ENCODE measurements at places on chromosomes 2 and 18.

DNA sequence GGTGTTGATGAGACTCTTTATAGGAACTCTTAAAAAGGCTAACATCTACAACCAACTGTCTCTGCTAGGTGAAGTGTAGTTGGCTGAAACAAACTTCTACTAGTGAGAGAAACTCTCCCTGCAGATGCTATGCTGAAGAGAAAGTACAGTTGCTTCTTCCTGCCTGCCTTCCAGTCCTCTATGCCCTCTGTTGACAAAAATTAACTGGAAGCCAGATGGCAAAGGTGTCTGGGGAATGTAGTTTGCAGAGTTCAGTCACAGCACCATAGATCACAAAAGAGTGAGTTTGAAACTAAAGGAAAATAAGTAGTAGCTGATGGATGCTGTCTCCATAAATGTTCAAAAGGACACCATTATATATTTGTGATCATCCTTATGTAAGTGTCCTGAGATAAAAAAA, 958.8 kb upstream of the NRXN1 start:
- DNase-seq, result no peak

GRCh38 chr18:66560094-66560493, 43.8 kb downstream of the CDH19 start:
- DNase-seq, result no peak

- DNase-seq, result no peak
These were observed 24.8 kb upstream of the ZNF638 start for GRCh38 chr2:71306762-71307161.

- no peak for DNase-seq
These were observed 13.2 kb upstream of the FHOD3 start for GRCh38 chr18:36284268-36284667.

- no peak for DNase-seq
These were observed 54.1 kb downstream of the ETAA1 start for GRCh38 chr2:67451086-67451832.

- no peak for DNase-seq
These were observed 14.3 kb downstream of the KCNK3 start for GRCh38 chr2:26706616-26707473.

DNA sequence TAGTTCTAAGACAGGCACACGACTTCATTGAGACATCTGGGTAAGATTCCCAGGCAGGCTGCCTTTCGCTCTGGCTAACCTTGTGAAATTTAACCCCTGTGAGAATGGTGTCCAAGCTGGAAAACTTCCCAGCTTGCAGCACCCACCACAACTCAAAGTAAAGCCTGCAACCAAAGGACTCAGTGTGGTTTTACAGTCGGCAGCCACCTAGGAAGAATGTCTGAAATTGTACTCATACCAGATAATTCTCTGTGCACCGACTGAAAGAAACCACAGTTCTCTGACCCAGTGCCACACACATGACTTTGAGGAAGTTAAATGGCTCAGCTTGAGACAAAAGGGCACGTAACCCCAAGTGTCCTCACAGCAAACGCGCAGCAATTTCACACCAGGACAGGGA, 125.7 kb downstream of the RBMS1 start:
- DNase-seq, result no peak

DNA sequence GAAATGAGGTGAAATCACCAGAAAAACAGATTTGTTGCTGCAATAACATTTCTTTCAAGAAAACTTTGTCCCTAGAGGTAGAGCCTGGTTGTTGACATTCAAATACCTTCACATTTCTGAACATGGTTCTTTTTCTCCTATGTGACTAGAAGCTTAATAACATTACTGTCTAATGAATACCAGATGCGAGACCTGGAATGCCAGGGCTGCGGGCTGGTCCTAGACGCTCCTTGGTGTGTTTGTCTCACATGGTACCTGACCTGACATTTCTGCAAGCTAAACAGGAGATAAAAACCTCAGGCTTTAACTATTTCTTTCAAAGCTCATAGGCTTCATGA, 38.5 kb downstream of the ACKR3 start:
- DNase-seq, result no peak

GRCh38 chr2:223801736-223802135, 35.6 kb downstream of the AP1S3 start:
- DNase-seq, result no peak

- no peak for DNase-seq
These were observed 30.1 kb upstream of the CCL20 start for GRCh38 chr2:227783404-227784138.

DNA sequence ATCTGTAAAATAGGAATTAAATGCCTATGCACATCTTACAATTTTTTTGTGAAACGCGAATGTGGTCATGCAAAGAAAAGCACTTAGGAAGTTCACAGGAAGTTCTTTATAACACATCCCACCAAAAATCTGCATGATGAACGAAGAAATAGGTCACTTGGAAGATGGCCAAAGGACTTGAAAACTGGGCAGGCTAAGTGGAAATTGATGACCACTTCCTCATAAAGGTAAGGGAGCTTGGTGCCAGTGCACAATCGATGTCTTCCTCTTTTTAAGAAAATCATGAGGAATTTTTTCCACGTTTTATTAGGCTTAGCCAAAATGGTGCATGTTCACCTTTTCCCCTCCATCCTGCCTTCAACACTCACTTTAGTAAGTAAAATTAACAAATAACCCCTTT, 8.2 kb upstream of the NT5C1B start:
- DNase-seq, result no peak

DNA sequence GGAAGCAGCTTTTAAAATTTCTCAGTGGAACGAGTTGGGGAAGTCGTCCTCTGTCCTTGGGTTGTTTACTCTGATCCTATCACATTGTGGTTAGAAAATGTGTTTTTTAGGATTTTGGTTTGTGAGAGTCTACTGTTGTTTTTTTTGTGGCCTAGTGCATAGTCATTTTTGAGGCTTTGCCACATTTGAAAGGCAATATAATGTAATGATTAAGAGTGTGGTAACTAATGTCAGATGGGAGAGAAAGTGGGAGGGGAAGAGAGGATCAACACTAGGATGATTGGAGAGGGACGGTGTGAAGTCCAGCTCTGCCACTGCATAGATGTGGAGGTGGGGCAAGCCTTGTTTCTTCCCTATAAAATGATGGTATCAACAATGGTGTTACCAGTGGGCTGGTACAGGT, 8.5 kb downstream of the SP140L start:
- DNase-seq, result no peak

DNA sequence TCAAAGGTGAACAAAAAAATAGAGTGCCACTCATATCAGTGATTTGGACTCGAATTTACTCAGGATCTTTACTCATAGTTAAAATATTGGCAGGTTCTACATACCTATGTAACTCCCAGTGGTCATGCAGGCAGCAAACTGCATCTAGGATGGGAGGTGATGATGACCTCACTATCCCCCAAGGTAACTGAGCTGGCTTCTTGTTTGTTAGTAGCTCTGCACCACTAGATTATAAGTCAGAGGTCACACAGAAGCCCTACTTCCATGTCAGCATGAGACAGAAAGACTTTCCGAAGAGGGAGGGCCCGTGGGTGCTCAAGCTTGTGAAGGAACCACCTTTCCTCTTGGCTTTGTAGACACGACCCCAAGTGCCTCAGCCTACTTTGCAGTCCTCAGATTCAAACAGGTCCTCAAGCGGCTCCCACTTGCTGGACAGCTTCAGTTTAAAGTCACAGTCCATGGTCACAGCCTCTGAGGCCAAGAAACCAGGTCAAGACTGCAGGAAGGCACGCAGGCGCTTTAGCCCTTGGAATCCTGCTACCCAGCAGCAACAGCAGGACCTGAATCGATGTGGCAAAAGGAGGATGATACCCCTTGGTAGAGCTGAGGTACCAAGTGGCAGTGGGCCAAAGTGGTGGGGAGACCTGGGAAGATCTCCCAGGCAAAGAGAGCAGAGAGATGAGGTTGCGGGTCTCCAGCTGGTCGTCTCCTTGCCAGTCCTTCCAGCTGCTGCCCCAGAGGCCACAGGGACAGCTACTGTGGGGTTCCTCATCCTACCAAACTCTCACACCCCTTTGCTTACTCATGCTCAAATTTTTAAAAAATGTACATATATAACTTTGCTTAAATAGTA, 4.3 kb downstream of the NTSR2 start:
- DNase-seq, result no peak

- no peak for DNase-seq
These were observed 9.0 kb upstream of the CREG2 start for GRCh38 chr2:101396316-101396717.

- no peak for DNase-seq
These were observed 2.9 kb upstream of the EPB41L3 start for GRCh38 chr18:5546660-5547059.

DNA sequence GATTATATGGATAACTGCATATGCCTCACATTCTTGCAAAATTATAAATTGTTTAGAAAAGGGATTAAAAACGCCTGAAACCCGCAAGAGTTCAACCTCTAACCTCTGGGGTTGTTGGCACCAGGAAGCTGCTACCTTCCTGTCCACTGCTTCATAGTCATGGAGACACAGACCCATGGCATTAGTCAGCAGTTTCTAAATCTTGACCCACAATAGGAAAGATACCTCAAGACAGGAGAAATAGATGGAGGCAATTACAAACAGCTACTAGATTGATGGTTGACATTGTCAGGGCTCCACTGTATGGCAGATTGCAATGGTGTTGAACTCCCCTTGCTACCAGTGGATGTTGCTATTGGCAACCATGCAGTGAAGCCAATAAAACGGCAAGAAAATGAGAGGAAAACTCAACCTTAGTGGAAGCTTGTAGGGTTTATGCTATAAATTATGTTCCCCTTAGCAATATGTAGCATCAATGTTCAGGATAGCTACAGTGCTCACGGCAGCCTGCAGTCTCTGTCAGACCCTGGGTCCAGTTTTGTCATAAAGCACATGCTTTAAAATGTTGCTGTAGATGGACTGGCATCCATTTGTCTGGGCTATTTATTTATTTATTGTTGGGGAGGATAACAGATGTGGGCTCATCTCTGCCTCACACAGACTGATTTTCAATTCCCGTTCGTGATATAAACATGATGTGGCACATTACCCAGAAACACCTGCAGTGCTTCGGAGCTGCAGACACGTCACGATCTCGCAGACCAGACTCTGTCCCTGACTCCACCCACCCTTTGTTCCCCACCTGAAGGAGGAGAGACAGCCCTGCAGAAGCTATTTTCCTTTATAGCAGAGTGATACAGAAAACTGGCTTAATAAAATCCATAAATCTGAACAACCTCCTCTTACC, 233.4 kb downstream of the AGPS start:
- no peak for DNase-seq

- no peak for DNase-seq
These were observed 248.6 kb downstream of the NDUFA10 start for GRCh38 chr2:239776436-239777005.

DNA sequence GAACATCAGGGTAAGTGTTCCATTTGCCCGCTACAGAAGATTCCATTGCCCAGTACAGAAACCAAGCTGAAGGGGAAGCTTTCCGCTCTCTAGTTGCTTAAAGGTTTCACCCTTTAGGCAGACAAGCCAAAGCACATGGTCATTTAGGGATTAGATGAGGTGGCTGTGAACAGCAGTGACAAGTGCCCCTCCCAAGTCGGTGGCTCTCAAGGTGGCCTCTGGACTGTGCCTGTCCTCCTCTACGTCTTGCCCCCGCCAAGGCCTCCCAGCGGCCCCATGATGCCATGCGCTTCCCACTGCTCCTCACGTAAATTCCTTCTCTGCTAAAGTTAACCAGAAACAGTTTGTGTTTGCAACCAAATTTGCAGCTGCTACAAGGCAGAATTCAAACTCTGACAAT, 24.2 kb upstream of the PTPN4 start:
- DNase-seq, result no peak

- DNase-seq, result no peak
These were observed 2.0 kb downstream of the EIF2AK2 start for GRCh38 chr2:37154785-37155184.

- DNase-seq, result no peak
These were observed 219.7 kb upstream of the SPRED2 start for GRCh38 chr2:65652066-65652465.

GRCh38 chr2:96684883-96685576, 42.5 kb downstream of the FER1L5 start:
- DNase-seq, result no peak
